NCI-H187 treated with DMSO at 0.1 percent for 48 hours (cell line): ENCODE measurements at places on chromosomes 11 and 22.
A peak's percentile ranks its signal among the peaks of the same experiment; 100 is the strongest.

- DNase-seq: no peak
Observed at GRCh38 chr22:31611061-31611760, 50.8 kb downstream of the PISD start.

GRCh38 chr22:19196841-19197612 is 18.5 kb upstream of the SLC25A1 start:
- no peak for DNase-seq

DNA sequence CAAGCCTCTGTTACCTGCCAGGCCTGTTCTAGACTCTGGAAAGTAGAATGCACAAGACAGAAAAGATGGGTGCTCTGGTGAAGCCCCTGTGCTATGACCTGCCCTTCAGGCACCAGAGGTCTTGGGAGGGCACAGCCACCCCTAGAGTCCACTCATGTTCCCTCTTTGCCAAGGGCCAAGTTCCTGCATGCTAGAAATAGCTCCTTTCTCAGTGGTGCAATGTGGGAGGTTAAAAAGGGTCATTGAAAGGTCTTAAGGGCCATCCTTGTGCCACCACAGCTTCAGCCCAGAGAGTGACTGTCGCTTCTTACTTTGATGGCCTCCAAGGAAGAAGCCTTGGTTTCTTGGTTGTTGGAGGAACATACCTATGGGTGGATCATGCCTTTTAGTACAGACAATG is 84.6 kb upstream of the PARVA start:
- no peak for DNase-seq

DNA sequence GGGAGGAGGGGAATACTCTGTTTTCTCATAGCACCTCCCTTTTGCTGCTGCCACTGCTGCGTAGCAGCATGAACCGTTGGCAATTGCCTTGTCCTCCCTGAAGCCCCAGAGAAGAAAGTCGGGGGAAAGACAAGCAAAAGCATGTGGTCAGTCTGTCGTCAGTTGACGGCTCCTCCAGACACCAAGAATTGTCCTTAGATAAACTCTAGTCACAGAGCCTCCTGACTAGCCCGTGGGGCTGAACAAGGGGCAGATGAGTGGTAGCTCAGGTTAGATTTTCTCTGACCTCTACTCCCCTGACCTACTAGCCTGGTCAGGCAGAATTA is 126.4 kb upstream of the HSD17B12 start:
- no peak for DNase-seq

DNA sequence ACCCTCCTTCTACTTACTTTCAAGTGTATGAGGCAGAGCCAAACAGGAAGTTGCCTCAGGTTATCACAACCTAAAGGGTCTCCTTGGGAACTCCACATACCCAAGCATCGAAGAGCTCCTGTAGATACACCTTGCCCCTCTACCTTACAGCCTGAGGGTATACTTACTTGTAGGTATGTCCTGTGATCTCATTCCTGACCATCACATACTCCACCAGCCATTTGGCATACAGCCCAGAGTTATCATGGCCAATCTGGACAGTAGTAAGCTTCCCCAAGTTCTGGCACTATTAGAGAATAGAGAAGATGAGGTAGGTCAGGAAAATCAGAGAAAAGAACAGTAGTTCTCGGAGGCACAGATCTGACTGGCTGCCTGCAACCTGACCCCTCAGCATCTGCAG is 53.4 kb upstream of the SCUBE2 start:
- no peak for DNase-seq

- no peak for DNase-seq
Observed at GRCh38 chr11:12433571-12434324, 56.4 kb downstream of the PARVA start.

DNA sequence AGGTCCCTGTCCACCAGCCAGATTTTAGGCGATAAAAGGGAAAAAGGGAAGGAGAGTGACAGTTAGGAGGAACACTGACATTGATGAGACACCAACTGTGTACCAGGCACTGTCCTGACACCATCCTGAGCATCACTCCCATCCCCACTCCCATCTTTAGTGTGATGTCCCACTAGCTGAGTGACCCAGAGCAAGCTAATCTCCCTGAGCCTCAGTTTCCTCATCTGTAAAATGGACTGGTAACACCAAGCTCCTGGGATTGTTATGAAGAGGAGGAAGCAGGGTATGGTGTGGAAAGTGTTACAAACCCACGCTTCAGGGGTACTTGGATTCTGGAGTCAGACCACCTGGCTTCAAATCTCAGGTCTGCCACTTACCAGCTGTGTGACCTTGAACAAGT is 8.5 kb upstream of the P2RY6 start:
- DNase-seq: no peak

- DNase-seq: no peak
Observed at GRCh38 chr11:6321961-6322362, 1.7 kb upstream of the CAVIN3 start.

GRCh38 chr11:86138958-86139357 is 70.1 kb upstream of the PICALM start:
- no peak for DNase-seq

DNA sequence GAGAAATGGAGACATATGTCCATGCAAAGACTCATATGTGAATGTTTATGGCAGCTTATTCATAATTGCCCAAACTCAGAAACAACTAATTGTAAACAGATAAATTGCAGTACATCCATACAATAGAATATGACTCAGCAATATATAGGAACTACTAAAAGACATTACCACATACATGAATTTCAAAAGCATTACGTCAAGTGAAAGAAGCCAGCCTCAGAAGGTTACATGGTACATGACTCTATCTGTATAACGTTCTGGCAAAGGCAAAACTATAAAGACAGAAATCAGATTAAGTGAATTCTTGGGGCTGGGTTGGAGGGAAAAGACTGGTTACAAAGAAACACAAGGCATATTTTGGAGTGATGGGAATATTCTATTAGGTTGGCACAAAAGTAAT is 7.2 kb downstream of the KCTD21 start:
- no peak for DNase-seq

GRCh38 chr11:62020661-62021060 is 53.2 kb upstream of the FTH1 start:
- DNase-seq: no peak

DNA sequence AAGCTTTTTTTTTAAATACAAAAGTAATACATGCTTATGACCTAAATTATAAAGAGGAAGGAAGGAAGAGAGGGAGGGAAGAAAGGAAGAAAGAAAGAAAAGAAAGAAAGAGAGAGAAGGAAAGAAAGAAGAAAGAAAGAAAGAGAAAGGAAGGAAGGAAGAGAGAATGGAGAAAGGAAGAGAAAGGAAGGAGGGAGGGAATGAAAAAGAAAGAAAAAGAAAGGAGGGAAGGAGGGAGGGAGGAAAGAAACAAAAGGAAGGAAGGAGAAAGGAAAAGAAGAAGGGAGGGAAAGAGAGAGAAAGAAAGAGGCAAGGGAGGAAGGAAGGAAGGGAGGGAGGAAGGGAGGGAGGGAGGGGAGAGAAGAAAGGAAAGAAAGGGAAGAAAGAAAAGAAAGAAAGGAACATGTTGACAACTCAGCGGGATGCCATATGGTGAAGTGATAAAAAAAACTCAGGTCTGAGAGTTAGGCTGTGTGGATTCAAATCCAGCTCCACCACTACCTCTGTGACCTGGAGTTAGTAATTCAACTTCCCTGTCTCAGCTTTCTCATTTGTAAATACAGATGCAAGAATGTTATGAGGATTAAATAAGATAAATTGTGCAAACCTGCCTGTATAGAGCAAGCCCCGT is 9.6 kb upstream of the EED start:
- DNase-seq: no peak

DNA sequence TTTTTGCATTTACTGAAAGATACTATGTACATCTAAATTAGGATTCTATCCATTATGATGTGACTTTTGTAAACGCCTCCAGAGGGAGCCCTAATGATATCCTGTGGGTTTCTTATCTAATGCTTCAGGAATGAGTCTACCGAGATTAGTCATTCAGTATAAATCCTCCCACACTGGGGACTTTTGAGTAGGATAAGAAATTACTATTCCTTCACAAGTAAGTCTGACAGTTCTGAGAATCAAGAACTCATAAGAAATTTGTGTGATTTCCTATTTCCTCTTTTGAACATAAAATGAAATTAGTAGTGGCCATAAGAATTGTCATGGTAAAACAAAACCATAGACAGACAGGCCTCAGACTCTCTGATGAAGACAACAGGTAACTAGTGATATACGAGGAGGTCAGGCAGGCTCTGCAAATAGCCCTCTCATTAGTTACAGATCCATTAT is 10.0 kb upstream of the OR5M1 start:
- DNase-seq: no peak

DNA sequence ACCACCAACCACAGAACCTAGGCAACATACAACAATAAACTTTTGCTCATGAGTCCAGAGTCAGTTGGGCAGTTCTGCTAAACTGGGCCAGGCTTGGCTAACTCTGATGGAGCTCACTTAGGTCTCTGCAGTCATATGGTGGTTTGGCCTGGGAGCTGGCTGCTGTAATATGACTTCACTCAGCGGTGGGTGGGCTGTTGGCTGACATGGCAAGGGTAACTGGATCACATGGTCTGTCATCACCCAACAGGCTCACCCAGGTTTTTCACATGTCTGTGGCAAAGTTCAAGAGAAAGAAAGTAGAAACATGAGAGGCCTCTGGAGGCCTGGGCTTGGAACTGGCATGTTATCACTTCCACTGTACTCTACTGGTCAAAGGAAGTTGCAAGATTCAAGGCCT is 43.2 kb upstream of the CLMP start:
- no peak for DNase-seq

GRCh38 chr11:70167723-70168404 is 35.2 kb upstream of the FADD start:
- no peak for DNase-seq

GRCh38 chr11:133928628-133929059 is 28.1 kb downstream of the IGSF9B start:
- DNase-seq: peak; percentile 39

- DNase-seq: no peak
Observed at GRCh38 chr11:74169738-74170458, 904 bp downstream of the C2CD3 start.

DNA sequence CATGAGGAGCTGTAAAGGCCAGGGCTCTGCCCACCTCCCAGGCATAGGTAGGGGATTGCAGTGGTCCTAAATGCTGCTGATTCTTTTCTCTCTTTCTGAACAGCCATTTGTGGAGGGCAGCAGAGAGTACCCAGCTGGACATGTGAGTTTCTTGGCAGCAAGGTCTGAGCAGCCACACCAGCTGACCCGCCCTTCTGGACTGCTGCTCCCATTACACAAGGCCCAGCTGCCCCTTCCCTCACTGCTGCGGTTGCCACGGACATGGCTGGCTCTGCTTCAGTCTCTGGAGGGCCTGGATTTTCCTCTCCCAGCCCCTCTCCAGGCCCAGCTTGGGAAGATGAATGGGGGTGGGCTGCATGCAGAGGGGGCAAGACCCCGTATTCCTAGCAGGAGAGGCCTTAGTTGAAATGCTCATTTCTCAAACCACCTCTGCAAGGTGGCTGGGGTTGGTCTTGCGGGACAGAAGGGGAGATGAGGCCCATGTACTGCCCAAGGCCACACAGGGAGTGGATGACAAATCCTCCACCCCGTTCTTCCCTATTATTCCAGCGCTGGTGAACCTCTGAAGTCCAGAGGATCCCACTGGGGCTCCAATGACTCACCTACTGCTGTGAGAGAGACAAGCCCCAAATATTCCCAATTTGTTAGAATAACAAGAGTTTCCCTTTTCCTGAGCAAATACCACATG is 4.6 kb downstream of the LGALS12 start:
- no peak for DNase-seq

DNA sequence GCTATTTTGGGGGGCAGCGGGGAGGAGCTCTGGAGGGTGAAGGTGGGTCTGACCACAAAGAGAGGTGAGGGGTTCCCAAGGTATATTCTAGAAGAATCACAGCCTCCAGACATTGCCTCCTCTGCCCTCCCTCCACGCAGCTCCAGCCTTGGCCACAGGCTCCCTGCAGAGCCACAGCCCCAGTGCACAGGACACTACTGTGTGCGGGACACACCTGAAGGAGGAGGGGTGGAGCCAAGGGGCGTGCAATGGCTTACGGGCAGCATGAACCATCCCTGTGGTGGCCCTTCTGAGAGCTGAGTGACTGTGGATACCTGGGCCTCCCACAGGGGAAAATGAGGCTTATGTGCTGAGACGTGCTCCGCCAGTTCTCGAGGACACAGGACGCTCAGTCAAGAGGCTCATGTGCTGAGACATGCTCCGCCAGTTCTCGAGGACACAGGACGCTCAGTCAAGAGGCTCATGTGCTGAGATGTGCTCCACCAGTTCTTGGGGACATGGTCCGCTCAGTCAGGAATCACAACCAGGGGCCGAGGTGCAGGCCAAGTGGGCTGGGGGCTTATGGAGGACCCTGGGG is 417.3 kb downstream of the SHANK2 start:
- peak; percentile 18 for DNase-seq

DNA sequence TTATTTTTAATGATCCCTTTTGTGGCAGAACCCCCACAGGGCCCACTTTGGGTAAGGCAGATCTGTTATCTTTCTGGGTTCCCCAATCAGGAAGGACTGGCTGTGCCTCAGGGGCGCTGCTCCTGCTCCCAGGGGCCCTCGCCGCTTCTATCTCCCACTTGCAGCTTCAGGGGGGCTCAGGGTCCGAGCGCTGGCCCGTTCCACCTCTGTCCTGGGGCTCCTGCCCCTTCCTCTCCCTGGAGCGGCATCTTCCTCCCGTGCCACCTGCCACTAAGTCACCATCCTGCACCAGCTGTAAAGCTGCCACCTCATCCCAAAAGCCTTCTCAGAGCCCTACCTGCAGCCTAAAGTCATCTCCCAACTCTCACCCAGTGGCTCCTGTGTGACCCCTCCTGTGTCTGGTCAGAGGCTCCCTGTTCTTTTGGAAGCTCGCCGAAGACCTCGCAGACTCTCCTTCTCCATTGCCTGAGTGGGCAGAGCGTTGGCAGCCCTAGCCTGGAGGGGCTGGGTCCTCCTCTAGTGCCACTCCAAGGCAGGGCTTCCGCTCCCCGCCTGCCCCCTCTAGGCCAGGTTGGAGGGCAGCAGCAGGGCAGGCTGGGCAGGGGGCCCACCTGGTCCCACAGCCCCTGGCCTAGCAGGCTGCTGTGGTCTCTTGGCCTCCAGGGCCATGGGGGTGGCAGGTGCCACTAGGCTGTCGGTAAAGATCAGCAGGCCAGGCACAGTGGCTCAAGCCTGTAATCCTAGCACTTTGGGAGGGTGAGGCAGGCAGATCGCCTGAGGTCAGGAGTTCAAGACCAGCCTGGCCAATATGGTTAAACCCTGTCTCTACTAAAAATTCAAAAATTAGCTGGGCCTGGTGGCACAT is 106.7 kb downstream of the MORC2 start:
- DNase-seq: no peak

GRCh38 chr11:48170241-48171233 is 46.1 kb upstream of the OR4B1 start:
- no peak for DNase-seq

GRCh38 chr11:66855574-66856495 is 1.0 kb upstream of the LRFN4 start:
- peak; percentile 37 for DNase-seq
